ENCODE measurements at places on chromosomes 7 and 10.

DNA sequence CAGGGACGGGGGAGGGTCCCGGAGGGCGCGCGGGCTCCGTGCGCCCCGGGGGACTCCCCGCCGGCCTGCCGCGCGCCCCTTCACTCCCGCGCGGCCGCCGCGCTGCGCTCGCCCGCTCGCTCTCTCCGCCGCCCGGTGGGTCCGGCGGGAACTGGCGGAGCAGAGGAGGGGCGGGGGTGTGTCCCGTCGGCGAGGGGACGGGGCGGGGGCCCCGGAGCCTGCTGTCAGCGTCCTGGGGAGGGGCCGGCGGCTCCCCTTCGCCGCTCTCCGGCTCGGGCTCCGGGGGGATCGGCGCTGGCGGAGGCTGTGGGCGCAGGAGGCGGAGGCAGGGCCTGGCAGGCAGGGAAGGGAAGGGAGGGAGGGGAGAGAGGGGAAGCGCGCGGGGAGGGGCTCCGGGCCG, at the start of gene SH3PXD2A:
SH3PXD2A (minus strand) TSS at position 153 of the 400 bp plus-strand sequence. CDS start 310 bp downstream, outside the sequence.
- no peak for DNase-seq

- no peak for DNase-seq
These were observed 721.5 kb downstream of the GRID1 start for GRCh38 chr10:85645053-85645452.

DNA sequence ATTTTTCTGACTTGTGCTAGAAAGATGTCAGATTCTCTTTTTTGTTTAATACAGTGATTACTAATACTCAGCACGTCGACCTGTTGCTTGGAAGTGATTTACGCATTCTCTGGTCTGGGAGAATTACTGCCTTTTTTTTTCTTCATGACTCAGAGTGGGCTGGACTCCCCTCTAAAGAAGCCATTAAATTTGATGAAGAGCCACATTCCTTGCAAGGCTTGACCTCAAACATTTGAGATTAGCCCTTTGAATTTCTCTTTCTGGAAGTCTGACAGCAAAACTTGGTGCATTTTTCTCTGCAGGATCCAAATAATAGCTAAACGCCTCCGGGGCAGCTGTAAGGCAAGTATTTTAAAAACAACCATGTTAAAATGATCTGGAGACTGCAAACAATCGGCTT, 171.6 kb downstream of the GALNT17 start:
- DNase-seq, result no peak

DNA sequence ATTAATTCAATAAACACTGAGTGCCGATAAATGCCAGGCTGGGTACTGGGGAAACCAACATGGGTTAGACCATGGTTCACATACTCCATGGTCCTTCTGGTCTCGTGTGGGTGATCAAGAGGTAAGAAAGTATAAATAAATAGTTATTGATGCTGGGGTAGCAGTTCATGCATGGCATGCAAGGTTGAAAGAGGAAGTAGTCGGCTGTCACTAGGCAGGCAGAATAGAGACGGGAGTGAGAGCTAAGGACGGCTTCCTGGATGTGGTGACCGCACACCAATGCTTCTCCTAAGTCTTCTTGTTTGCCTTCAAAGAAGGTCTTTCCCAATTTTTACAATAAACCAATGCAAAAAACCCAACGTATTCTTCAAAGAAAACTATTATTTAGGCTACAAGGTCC, 208.6 kb downstream of the ADAM12 start:
- DNase-seq, result no peak

GRCh38 chr7:47734287-47734948, 152.5 kb upstream of the TNS3 start:
- no peak for DNase-seq

DNA sequence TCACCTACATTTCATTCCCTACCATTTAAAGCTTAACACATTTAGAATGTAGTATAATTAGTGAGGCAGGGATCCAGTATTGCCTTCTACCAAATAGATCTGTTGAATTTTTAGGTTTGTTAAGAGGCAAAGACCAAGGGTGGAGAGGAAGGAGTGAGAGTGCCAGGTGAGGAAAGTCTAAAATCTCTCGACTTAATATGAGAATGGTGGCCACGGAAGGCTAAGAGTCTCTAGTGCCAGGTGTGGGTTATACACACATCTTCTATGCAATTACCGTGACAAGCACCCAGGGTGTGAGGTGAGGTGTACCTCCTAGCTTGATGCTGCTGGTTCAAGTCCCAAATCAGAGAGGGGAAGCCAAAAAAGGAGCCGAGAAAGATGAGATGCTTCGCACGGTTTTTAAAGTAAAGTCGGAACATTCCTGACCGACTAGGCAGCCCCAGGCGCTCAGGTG, 439 bp downstream of the IQUB start:
- DNase-seq, result no peak

DNA sequence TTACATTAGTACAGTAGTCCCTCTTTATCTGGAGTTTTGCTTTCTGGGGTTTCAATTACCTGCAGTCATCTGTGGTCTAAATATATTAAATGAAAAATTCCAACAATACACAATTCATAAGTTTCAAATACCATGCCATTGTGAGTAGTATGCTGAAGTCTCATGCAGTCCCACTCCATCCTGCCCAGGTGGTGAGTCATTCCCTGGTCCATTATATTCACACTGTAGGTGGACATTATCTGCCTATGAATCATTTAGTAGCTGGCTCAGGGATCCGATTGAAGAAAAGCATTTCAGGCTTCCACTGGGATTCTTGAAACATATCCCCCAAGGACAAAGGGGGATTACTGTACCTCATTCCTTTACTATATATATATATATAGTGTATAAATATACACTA, 298.2 kb upstream of the GALNT17 start:
- DNase-seq, result no peak

DNA sequence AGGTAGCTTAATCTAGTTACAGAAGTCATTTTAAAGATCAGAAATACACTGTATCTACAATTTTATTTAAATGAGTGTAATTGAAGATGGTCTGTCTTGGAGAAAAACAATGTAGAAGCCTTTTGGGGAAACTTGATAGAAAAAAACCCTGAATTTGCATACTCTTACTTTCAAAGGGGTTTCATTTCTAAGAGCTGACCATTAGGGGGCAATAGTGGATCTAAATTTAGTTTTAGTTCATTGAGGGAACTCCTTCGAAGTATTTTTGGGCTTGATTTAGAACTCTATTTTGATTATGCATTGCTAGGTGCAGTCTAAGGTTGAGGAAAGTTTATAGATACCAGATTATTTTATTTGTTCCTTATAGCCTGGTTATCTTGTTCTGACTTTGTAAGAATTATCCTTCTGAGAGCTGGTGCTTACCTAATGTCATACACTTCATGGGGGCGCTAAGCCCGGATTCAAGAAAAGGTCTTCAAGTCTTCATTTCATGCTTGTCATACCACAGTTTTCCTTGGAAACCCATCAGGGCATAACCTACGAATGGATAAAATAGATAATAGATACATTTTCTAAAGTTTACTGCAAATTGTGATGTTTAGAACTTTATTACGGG, 69.1 kb upstream of the MXI1 start:
- no peak for DNase-seq

DNA sequence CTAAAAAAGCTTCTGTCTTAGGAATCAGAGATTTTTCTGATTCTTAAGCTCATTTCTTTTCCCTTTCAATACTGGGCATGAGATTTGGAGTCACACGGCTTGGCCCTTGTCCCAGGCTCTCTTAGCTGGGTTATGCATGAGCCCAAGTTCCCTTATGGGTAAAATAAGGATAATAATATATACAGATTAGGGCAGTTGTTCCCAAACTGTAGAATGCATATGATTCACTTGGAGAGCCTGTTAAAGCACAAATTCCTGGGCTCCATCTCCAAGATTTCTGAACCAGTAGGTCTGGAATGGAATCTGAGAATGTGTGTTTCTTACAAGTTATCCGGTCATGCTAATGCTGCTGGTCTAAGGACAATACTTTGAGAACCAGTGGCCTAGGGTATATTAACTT, 154.0 kb downstream of the REEP3 start:
- no peak for DNase-seq

All from stimulated activated CD4-positive, alpha-beta T cell treated with anti-CD3 and anti-CD28 coated beads, Interleukin-15, amount 100 ng/mL, for 1 hour (primary cell).